AG04450 (cell line): ENCODE measurements at places on chromosomes 11 and 22. TPM values are rescaled to one million over a fixed set of nuclear protein-coding genes. Genes with fewer than 3 reads are reported as not detected.

DNA sequence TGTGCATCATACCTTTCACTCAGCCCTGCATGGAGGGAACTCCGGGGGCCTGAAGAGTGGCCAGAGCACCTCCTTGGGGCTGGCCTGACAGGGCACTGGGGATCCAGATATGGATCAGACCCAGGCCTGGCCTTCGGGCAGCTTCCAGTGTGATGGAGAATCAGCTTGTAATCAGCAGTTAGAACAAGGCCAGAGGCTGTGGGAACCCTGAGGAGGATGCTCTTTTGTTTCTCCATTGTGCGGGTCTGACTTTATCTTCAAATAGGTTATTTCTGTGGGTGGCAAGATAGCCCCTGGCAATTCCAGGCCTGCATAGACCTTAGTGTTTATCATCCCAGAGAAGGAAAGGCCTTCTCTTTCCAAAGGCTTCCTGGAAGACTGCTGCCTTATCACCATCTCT lies 12.3 kb downstream of the DGAT2 start:
- DNase-seq: no peak

DNA sequence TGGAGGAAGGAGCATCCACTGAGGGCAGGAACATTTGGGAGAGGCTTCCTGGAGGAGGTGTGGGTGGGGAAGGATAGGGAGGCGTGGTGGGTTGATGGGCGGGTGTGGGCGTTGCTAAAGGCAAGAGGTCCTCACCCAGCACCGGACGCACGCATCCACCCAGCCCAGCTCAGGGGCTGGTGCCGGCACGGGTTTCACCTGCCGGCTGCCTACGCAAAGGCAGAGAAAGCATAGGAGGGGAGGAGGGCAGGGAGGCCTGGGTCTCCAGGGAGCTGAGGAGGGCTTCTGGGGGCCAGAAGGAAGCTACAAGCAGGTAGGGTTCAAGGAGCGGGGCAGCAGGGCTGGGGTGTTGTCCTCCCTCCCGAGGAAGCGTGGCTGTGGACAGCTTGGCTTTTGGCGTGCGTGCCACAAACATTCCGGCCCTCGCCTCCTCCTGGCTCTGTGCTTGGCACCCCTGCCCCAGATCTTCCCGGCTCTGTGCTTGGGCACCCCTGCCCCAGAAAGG lies 7.8 kb downstream of the SSH3 start:
- DNase-seq: no peak

DNA sequence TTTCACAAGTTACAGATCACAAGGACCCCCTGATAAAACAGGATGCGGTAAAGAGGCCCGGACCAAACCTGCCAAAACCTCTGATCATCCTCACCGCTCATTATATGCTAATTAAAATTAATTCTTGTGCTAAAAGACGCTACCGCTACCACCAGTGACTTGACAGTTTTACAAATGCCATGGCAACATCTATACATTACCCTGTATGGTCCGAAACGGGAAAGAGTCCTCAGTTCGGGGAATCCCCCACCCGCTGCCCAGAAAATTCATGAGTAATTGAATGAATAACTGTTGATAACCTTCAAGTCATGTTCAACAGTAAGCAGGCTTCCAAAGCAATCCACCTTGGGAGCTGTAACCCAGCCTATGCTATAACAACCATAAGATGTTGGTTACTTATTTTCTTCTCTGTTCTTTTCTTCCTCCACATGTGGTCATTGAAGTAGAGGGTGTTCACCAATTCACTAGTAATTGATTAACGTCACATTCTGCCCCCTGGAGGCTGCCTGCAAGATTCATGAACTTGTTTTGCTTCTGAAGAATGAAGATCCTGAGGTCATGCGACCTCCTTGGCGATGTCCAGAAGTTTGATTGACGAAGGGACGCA lies 20.6 kb downstream of the APOBEC3H start:
- DNase-seq: no peak

- DNase-seq: peak; percentile 15
Observed at GRCh38 chr11:31412946-31413345, 43.3 kb downstream of the DNAJC24 start.

GRCh38 chr11:77171885-77172665 lies 44.0 kb downstream of the MYO7A start:
- DNase-seq: no peak

- DNase-seq: no peak
Observed at GRCh38 chr11:74255741-74256375, 55.6 kb downstream of the P4HA3 start.

The ANGPTL5 gene
- not detected in 2 replicates for polyA plus RNA-seq

- DNase-seq: no peak
Observed at GRCh38 chr22:33746501-33746928, 173.8 kb downstream of the LARGE1 start.

The TSKU gene
- polyA plus RNA-seq: 28.8 and 36.5 TPM in 2 replicates

GRCh38 chr22:36737776-36738175 lies 34.2 kb upstream of the CACNG2 start:
- no peak for DNase-seq
